ENCODE measurements at places on chromosomes 3 and 15.
A peak's percentile ranks its signal among the peaks of the same experiment; 100 is the strongest.

GRCh38 chr15:58491499-58492202 lies 59.9 kb downstream of the LIPC start:
- DNase-seq, result no peak

- no peak for DNase-seq
Observed at GRCh38 chr15:69666441-69666882, 213.8 kb downstream of the RPLP1 start.

DNA sequence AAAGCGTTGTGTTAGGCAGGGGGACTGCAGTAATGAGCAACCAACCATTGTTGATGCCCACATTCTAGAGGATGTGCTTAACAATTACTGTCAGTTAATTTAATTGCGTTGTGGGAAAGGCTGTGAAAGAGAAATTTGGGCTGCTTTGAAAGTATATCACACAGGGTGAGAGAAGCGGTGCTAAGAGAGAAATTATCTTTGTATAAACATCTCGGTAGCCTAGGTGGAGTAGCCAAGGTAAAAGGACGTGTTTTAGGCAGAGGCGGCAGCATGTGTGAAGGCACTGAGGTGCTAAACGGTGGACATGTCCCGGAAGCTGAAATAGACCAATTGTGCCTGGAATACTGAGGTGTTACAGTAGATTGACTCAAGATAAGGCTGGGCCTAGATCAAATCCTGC lies 71.9 kb downstream of the UBE2E2 start:
- no peak for DNase-seq

DNA sequence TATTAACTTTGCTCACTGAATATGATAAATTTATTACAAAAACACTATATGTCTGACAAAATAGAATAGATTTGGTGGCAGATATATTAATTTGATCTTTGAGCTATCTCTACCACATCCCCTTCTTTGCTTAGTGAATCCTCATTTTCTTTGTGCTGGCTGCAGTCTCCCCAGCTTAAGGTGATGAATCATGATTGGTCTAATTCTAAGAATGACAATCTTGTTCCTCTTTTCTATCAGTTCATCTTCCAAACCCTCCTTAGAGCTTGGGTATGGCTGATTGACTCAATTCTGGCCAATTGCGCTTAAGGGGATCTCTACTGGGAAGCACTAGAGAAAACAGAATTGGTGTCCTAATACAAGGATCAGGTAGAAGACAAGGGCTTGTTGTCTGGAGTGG lies 309.6 kb upstream of the GOLIM4 start:
- no peak for DNase-seq

DNA sequence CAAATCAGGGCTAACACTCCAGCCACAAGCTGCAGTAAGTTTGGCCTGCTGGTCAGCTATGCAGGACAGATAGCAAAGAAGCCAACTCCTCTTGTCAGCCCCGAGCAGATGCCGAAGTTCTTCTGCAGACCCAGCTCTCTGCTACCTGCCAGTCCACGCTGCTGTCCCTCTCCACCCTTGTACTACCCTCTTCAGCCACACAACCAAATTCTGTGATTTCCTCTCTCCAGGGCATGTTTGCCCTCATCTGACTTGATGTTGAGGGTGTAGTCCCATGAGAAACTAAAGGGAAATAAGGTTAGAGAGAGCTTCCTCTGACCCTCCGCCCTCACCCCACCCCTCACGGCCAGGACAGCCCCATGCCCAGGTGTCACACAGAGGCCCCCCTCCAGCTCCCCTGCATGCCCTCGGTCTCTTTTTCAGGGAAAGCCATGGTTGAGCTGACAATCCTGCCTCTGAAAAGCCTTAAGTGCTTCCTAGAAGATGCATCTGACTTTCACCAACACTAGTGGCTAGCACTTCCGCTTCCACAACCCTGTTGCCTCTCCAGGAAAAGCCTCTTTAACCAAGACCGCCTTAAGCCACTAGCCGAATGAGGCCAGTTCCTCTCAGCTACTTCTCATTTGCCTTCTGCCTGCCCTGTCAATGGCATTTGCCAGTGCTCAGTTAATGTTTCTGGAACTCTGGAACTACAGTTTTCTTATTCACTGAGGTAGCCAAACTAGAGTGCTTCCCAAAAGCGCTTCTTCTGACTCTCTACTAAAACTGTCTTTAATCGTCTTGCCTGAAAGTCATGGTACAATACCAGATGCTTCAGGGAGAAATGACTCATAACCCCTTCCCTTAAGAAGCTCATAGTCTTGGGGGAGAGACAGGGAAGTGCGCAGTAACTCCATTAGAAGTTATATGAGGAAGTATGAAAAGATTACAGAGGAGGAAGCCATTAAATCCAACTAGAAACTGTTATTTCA lies 300.4 kb upstream of the STT3B start:
- DNase-seq, result no peak

- DNase-seq, result no peak
Observed at GRCh38 chr15:62565634-62566026, 400.5 kb upstream of the C2CD4B start.

DNA sequence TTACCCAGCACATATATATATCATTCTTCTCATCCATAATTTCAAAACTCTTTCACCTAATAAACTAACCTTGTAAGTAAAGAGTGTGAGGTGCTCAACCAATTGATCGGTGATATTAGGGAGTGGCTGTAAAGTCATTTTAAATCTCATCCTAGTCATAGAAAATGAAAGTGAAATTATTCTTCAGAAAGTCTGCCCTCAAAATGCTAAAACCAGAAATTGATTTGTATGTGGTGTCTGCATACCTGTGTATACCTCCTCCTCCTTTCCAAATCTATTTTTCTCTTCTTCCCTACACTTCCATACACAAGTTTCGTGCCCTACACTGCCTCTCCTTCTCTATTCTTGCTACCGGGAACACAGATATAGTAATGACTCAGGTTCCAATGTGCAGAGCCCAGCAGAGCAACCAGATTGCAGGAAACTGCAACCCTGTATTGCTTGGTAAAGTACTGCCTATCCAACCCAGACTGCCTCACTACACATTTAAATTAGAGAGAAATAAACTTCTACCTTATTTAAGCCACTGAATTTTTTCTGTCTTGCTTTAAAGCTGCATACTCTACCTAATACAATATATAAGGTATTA lies 7.4 kb upstream of the TBC1D5 start:
- no peak for DNase-seq

GRCh38 chr15:42148808-42149492 lies 7.5 kb downstream of the PLA2G4F start:
- DNase-seq, result no peak

- peak; percentile 24 for DNase-seq
Observed at GRCh38 chr3:130601442-130601971, 84.5 kb downstream of the COL6A6 start.

- DNase-seq, result no peak
Observed at GRCh38 chr3:101170806-101171558, 149.4 kb downstream of the IMPG2 start.

GRCh38 chr3:67875858-67876257 lies 221.4 kb upstream of the SUCLG2 start:
- no peak for DNase-seq

DNA sequence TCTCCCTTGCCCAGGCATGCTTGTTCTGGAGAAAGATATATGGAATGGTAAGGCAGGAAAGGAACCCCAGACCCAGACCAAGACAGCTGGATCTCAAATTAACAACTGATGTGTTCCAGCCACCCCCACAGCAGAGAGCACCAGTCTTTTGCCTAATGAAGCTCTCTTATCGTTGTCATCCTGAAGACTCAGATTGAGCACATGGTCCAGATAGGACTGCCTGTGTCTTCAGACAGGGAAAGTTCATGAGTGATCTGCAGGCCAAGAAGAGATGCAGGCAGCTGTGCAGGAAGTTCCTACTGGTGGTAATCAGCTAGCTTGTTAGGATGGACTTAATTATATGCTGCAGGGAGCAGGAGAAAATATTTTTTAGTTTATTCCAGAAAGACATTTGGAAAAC lies 53.3 kb downstream of the PPP2R3A start:
- peak; percentile 27 for DNase-seq

DNA sequence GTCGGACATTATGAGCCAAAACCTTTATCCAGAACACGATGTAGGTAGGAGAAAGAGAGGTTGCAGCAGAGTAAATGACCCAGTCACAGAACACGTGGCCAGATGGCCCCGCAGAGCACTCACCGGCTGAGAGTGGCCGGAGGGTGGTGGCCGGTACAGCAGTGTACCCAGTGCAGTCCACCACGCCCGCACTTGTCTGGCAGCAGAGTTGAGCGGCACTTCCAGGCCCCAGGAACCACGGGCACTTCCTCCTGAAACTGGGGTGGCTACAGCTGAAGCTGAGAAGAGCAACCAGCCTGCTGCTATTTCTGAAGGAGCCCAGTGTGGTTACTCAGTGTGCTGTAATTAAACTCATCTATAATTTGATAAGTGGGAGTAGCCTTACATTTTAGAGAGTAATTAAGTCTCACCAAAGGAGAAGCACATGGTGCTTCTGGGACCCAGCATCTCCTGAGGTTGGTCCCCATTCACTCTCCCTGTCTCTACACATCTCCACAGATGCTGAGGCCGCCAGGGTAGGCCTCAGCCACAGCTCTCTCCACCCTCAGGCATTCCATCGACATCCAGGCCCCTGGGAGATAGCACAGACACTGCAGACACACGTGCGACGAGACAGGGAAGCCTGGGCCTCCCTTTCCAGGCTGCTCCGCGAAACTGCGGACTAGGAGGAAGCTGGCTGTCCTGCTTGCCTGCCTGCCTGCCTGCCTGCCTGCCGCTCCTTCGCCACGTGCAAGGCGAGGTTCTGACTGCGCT lies 49.8 kb downstream of the BDH1 start:
- no peak for DNase-seq

- no peak for DNase-seq
Observed at GRCh38 chr15:33243393-33243792, 48.9 kb upstream of the FMN1 start.

DNA sequence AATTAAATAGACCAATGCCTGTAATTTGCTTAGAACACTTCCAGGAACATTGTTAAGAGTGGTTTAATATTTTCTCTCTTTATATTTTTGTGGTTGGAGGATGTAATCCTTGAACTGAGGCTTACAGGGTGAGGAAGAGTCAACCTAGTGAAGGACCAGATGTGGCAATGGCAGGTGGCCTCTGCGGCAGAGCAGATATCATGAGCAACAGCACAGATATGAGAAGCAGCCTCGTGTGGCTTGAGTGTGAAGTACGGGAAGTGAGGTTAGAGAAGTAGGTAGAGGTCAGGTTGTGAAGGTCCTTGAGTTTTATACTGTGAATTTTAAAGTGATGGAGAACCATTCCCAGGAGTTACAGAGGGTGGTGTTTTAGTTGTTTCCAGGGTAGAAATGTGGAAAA lies 417.6 kb upstream of the SUCLG2 start:
- DNase-seq, result no peak

DNA sequence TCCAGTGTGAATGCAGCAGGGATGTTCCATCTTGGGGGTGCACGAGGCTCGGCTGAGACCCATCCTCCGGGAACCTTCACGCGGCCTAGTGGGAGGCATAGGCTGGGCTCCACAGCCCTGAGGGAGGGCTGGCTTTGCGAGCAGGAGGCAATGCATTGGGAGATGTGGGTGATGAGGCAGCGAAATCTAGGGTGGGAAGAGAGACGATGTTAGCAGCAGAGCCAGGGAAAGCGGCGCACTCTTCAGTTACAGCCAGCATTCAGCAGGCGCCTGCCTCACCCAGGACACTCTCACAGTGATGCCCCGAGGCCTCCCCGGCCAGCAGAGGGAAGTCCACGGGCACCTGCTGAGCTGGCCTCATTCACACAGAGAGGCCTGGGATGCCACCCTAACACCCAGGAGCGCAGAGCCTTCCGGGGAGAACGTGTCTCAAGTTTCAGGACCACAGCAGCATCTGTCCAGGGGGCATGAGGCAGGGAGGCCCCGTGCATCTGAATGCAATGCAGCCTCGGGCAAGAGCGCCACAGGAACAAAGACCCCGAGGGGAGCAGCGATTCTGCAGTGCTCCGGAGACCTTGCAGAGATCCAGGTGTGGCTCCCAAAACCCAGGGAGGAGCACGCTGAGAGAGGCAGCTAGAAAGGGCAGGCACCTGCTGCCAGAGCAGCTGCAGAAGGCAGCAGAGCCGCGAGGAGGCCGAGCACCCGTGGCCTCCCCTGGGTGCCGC lies 102.4 kb downstream of the NUP210 start:
- no peak for DNase-seq

DNA sequence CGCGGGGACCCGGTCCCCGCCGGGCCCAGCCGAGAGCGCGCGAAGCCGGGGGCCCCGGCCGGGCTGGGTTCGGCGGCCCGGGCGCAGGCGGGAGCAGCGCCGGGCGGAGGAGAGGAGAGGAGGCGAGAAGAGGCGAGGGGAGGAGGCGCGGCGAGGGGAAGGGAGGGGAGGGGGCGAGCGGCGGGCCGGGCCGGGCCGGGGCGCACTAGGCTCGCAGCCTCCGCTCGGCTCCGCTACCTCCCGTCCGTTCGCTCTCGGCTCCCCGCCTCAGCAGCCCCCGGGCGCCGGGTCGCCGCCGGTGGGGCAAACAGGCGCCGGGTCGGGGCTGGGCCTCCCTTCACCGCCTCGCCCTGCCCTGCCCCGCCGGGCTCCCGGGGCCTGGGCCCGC lies 351 bp downstream of the INSYN1 start:
- DNase-seq, result peak; percentile 77

DNA sequence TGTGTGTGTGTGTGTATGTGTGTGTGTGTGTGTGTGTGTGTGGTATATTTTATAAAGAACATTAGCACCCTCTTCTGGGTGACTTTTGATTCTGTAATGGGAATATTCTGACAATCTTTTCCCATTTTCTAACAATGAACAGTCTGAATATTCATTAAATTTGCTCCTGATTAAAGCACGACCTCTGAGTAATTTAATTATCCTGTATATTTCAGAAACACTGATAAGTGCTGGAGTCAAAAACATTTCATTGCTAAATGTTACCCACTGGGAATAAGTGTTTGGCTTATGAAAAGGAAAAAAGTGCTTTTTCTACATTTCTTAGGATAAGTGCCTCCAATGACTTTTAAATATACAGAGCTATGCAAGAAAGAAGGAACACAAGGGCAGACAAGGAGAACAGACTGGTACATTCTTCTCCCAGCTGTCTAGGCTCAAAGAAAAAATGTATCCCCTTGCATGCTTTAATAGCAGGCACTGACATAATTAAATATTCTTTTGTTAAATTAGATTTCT lies 32.3 kb upstream of the SYNPR start:
- DNase-seq, result no peak

DNA sequence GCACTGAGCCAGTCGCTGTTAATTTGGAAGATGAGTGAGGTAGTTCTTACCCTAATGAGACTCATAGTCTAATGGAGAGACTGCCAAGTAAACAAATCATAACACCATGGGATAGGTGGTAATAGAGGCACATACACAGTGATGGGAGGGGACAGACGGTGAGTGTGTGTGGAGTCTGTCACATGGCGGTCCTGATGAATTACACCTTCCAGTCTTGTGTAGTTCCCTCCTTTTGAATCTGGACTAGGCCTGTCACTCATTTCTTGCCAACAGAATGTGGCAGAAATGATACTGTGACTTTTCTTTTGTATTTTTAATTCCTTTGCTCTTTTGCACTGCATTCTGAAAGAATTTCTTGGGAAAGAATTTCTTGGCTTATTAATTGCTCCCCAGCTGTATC lies 78.1 kb downstream of the NR1D2 start:
- no peak for DNase-seq

- DNase-seq, result no peak
Observed at GRCh38 chr3:134598763-134599545, 51.9 kb downstream of the KY start.
